ENCODE measurements at places on chromosomes 12 and 14.
A peak's percentile ranks its signal among the peaks of the same experiment; 100 is the strongest.

DNA sequence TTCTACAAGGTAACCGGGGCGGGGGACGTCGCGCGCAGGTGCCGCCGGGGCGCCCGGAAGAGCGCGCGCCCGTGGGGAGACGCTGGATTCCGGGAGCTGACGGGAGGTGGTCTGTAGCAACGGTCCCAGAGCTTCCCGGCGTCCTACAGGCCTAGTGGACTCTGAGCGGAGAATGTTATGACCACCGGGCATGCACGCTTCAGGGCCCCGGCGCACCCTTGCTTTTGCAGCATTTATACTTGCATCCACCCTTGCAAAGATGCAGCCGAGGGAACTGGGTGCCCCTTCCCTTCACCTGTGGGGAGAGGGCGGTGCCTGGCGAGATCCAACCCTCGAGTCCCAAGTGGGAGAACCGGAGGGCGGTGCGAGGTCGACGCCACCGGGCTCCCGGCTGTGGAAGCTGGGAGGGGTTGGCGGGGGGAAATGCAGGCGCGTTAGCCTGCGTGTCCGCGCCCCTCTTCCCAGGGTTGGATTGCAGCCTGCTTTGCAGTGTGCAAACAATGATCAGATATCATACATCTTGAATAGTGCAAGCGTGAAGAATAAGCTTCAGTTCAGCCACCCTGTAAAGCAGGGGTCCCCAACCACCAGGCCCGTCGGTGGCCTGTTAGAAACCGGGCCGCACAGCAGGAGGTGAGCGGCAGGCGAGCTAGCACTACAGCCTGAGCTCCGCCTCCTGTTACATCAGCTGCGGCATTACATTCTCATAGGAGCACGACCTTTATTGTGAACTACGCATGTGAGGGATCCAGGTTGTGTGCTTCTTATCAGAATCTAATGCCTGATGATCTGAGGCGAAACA, 576 bp downstream of the ERP29 start:
- peak; percentile 91 for DNase-seq

DNA sequence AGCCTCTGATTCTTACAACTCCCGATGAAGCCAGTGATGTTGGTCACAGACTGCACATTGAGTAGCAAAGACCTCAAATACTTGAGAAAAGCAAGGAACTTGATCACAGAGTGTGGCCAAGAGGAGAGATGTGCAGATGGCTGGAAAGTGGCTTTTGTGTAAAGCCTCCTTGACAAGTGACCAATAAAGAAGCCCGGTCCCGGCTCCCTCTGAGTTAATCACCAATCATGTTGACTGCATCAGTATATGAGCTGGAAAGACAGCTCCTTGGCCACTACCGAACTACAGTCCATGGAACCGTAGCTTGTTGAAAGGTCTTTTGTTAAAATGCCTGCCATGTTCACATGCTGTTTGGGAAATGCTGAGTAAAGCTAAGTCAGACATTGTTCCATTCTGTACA, 23.7 kb upstream of the SERPINA6 start:
- DNase-seq = peak; percentile 3

DNA sequence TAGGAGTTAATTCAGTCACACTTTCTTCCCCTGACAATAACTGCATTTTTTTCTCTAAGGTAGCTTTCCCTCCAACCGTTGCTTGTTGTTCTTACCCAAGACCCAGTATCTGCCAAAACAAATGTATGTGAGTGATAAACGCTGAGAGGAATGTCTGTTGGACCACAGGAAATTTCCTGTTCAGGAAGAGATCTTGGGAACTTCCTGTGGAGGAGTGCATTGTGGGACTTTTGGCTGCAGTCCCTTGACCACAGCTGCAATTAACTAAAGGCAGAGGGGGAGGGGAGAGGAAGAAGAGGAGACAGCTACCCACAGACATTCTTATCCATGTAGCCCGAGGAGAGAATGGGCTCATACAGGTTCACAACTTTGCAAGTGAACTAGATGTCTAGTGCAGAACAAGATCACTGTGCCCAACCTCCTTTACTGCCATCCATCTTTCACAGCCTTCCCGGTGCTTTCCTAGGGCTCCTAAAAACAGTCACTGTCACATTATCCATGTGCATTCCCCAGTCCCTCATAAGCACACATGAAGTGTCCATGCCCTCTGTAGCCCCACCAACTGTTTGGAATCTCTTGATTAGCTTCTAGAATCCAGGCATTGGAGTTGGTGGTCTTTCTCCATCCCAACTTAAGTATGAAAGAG, 149.5 kb downstream of the ETV6 start:
- DNase-seq = no peak

GRCh38 chr14:102514987-102515733, 5.6 kb upstream of the ANKRD9 start:
- DNase-seq = no peak

DNA sequence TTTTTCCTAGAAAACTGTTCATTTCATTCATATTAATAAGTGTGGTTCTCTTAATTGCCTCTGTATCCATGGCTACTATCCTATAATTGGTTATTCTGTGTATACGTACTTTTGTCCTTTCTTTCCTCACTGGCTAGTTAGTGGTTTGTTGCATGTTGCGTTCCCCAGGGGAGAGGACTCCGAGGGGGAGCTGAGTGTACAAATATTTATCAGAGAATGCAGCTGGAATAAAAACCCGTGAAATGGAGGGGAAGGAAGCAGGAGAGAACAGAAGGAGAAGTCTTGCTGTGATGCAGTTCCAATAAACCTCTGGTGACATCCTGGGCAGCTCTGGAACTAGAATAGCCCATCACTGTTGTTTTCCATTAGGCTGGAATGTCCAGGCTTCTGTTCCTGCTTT, 117.1 kb upstream of the RGS6 start:
- DNase-seq = no peak

DNA sequence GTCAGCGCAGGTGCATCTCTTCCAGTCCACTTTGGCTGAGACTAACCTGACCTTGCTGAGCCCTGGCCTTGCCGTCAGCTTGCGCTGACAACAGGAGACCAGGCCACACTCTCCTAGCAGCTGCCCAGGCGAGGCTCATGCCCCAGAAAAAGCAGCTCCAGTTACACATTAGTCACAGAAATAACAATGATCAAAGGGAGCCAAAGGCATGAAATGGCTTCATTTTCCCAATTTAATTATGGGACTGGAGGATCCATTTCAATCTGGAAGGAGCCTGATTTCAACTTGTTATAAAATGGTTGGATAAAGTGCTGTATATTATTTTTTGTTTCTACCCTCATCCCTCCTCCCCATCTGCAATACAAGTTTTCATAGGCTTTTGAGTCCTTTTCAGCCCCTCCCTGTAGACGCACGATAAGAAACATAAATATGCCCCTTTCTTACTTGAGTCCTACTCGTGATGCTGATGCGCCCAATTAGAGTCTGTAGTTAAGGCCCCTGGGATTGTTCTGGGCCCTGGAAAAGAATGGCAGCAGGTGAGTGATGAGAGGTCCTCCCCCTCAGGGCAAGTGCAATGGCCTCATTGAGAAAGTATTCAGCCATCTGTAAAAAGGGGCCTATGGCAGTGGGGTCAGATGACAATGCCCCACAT, 376.0 kb downstream of the C12orf75 start:
- DNase-seq = no peak

All from ACHN (cell line).